ENCODE measurements at places on chromosomes 6 and 20.

DNA sequence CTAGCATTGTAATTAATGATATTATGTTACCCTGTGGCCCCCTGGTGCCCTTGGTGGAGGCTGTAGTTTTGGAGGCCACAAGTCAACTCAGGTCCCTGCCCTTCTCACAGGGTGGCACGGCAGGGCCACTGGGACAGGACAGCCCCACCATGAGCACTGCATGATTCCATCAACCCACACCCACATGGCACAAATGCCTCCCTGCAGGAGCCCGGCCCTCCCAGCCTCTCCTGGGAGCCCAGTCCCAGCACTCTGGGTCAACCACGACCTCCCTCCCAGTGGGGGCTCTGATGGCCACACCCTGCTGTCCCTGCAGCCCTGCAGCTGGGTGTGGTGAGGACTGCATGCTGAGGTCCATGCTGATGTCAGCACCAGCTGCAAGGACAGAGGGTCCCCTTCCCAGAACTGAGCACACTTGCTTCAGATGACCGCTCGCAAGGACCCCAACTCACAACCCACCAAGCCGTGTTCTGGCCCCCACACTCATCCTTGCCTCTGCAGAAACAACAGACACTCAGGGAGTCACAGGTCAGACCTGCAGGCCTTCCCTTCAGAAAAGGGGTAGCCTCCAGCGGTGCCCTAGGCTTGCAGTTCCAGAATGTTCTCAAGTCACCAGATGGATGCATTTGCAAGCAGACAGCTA, 15.7 kb upstream of the CST7 start:
- no peak for DNase-seq

DNA sequence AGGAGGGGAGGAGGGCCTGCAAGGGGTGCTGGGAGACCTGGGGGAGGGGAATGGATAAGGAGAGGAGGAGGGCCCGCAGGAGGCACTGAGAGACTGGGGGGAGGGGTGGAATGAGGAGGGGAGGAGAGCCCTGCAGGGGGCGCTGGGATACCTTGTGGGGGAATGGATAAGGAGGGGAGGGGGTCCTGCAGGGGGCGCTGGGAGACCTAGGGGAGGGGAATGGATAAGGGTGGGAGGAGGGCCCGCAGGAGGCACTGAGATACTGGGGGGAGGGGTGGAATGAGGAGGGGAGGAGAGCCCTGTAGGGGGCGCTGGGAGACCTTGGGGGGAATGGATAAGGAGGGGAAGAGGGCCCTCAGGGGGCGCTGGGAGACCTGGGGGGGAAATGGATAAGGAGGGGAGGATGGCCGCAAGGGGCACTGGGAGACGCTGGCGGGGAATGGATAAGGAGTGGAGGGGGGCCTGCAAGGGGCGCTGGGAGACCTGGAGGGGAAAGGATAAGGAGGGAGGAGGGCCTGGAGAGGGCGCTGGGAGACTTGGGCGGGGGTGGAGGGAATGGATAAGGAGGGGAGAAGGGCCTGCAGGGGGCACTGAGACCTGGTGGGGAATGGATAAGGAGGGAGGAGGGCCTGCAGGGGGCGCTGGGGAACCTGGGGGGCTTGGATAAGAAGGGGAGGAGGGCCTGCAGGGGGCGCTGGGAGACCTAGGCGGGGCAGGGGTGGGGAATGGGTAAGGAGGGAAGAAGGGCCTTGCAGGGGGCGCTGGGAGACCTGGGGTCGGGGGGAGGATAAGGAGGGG, 1.3 kb upstream of the CTCFL start:
- no peak for DNase-seq

GRCh38 chr6:30709101-30709868, 7.8 kb downstream of the MDC1 start:
- DNase-seq: no peak

DNA sequence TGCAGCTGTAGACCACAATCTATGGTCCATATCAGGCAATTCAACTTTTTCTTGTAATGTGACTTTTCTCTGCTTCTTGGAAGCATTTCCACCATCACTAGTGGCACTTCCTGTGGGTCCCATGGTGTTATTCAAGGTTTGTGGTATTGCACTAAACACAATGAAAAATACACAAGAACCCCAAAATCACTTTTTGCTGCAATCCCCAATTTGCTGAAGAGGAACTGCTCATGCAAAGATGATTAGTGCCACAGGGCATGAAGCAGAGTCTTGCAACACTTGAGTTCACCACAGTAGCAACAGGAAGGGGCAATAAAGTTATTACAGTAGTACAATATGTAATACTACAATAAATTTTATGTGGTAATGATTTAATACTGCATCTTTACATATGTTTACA, 16.8 kb upstream of the TAAR1 start:
- no peak for DNase-seq

- DNase-seq: no peak
Observed at GRCh38 chr20:12207875-12208274, 290.2 kb downstream of the BTBD3 start.

Measured in LoVo (cell line).